RKO (cell line): ENCODE measurements at places on chromosomes 4 and X.

DNA sequence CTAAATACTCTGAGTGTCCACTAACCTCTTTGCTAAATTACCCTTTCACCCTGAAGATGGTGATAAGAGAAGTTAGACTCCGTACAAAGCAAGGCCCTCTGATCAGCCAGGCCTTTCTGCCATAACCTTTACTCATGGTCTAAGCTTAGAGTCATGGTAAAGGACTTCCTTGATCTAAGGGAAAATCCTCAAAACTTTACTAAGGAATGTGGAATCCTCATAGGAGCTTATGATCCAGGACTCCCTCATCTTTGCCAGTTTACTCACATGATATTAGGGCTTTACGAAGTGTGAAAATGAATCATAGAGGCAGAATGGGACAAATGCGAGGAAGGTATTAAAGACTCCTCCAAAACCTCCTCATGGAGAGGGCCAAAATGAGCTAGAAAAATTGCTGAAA lies 7.9 kb upstream of the FAM13A start:
- no peak for DNase-seq

- DNase-seq: no peak
Measured at GRCh38 chr4:101555341-101555880, 208.1 kb upstream of the PPP3CA start.

DNA sequence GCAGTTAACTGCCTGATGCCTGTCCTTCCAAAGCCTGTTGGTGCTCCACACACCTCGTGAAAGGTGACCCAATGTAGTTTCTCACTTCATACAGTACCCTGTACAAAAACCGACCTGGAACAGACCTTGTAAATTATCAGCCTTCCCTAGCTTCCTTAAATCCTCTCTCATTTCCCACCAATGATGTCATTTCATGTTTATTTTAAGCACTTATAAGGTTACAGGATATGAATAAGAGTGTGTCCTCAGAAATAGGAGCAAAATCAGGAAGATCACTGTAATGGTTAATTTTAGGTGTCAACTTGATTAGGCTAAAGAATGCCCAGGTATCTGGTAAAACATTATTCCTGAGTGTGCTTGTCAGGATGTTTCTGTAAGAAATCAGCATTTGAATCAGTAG lies 44.7 kb downstream of the TMEM150C start:
- no peak for DNase-seq

DNA sequence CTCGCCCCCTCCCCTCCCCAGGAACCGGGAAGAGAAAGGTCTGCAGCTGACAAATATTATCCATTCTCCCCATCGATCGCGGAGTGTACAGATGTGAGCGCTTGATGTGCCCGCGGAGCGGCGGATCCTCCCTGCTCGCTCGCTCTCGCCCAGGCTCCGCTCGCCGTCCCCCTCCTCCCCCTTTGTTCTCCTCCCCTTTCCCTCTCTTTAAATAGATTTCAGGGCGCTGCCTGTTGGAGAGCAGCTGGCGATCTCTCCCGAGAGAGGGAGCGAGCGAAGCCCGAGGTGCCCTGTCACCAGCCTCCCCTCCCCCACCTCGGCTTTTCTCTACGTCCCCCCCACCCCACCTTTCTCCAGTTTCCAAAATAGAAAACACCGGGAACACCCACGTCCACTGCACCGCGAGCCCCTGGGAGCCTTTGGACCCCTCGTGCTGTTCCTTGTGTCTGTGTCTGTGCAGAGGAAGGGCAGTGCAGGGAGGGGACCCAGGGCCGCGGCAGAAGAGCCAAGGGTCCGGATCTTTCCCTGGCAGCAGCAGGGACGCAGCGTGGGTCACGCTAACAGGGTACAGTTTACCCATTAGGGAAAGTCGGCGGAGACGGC lies 56.6 kb upstream of the BCOR start:
- DNase-seq: peak; percentile 59

GRCh38 chr4:110567214-110567613 lies 55.7 kb downstream of the PITX2 start:
- no peak for DNase-seq

DNA sequence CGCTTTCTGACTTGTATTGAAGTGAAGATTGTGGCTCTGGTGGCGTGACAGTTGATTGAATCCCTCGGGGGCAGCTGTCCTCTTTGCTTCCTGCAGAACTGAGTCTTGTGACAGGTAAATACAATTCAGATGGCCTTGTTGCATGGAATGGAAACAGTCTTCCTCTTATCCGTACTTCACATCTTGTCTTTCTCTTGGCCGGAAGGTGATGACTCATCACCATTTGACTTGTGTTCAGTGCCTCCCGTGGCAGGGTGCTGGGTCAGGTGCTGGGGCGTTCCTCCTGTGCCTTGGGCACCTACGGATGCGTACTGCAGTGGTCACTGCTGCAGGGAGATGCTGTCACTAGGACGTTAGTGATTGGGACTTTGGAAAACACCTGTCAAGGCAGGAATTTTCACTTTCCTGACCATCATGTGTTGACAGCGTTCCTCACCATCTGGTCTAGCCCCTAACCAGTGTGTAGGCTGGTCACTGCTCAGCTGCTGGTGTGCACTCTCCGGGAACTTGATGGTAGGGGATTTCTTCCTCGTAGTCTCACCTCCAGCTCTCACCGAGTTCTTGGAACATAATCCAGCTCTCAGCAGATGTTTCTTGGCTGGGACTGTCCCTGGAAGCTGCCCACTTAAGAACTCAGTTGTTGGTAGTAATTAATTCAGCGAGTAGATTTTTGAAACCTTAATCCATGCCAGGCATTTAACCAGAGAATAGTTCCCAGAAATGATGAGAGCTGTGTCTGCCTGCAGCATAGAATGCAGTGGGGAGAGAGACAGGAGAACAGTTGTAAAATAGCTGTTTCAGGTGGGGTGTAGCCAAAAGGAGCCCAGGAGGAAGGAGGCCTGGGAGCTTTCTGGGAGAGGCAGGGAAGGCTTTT lies 7.2 kb downstream of the TBC1D14 start:
- DNase-seq: no peak

- no peak for DNase-seq
Measured at GRCh38 chr4:39067451-39067850, 5.4 kb downstream of the KLHL5 start.

- DNase-seq: no peak
Measured at GRCh38 chr4:54661169-54661568, 3.4 kb downstream of the KIT start.

- no peak for DNase-seq
Measured at GRCh38 chr4:20682853-20683252, 17.4 kb upstream of the PACRGL start.

GRCh38 chrX:74218895-74219294 lies 85.1 kb upstream of the ZCCHC13 start:
- DNase-seq: no peak

- no peak for DNase-seq
Measured at GRCh38 chr4:147960971-147961370, 229.1 kb downstream of the ARHGAP10 start.

DNA sequence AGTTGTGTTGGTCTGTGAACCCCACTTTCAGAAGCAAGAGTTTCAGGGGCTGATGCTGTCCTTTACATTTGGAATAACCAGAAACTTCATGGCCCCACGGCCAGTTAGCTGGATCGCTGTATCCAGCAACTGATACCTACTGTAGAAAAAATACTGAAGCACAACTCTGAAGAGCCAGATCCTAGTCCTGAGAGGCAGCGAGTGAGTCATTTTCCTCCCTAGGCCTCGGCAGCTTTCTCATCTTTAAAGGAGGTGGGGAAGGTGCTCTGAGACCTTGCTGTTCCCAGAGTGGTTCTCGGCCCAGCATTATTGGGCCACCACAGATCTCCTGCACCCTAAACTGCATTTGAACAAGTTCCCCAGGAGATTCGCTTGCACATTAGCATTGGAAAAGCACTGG lies 63.2 kb downstream of the NHS start:
- DNase-seq: no peak

DNA sequence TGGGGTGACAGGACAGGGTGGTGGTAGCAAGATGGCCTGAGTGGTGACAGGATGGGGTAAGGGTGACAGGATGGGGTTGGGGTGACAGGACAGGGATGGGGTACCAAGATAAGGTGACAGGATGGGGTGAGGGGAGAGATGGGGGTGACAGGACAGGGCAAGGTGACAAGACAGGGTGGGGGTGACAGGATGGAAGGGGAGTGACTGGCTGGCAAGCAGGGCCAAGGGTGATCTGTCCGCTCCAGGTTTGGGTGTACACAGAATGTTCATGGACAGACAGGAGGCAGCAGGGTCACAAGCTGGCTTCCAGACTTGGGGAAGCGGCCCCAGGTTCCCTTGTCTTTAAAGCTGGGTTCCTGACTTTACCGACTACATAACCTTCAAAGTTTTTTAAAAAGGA lies 23.3 kb downstream of the RNF212 start:
- no peak for DNase-seq

DNA sequence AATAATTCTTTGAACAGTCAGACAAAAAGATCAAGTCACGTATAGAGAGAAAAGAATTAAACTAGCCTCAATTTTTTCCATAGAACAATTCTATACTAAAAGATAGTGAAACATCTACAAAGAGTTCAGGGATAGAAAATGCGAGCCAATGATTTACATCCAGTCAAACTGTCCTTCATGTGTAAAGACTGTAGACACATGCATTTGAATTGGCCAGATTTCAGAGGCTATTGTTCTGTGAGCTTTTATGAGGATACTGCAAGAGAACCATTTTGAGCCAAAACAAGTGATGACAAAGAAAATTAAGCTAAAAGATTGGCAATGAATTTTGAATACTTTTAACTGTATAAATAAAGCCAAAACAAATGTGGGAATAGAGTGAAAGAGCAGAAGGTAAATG lies 1230.3 kb downstream of the RPA4 start:
- no peak for DNase-seq

GRCh38 chr4:26020881-26021280 lies 106.9 kb downstream of the SMIM20 start:
- no peak for DNase-seq

GRCh38 chr4:7799736-7800135 lies 139.9 kb downstream of the AFAP1 start:
- DNase-seq: no peak

DNA sequence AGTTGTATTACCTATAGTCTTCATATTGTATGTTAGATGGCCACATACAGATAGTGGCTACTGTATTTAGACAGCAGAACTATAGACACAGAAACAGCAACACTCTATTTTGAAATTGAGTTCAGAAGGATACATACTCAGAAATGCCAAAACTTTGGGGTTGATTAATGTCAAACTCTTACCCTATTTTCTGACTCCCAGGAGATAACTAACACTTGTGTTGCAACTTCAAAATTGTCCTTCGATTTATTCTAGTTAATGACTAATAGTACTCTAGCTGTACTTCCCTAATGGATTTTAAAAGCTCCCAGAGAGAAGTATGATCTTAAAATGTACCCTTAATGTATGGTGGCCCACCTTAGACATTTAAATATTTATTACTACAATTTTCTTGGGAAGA lies 229.9 kb upstream of the UGT8 start:
- no peak for DNase-seq

GRCh38 chr4:4852591-4853362 lies 6.7 kb upstream of the MSX1 start:
- DNase-seq: no peak

- DNase-seq: no peak
Measured at GRCh38 chr4:188042191-188042590, 46.6 kb downstream of the ZFP42 start.

DNA sequence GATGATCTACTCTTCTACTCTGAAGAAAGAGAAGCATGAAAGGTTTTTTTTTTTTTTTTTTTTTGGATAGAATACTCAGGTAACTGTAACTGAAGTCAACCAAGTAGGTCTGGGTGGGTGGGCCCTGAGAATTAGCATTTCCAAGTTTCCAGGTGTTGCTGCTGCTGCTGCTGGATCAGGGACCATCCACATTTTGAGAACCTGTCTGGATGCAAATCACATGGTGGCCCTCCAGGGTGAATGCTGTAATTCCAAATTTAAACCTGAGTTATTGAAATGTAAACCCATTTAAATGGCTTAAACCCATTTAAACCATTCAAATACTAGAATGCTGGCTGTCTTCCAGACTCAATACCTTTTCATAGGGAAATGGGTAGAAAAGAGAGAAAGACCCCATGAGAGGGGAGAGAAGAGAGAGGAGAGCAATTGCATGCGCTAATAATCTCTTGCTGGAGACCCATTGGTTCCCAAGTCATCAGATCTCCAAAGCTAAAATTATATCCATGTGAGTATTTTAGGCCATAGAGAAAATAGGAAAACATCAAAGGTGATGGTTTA lies 17.6 kb downstream of the SUPT20HL1 start:
- DNase-seq: no peak

DNA sequence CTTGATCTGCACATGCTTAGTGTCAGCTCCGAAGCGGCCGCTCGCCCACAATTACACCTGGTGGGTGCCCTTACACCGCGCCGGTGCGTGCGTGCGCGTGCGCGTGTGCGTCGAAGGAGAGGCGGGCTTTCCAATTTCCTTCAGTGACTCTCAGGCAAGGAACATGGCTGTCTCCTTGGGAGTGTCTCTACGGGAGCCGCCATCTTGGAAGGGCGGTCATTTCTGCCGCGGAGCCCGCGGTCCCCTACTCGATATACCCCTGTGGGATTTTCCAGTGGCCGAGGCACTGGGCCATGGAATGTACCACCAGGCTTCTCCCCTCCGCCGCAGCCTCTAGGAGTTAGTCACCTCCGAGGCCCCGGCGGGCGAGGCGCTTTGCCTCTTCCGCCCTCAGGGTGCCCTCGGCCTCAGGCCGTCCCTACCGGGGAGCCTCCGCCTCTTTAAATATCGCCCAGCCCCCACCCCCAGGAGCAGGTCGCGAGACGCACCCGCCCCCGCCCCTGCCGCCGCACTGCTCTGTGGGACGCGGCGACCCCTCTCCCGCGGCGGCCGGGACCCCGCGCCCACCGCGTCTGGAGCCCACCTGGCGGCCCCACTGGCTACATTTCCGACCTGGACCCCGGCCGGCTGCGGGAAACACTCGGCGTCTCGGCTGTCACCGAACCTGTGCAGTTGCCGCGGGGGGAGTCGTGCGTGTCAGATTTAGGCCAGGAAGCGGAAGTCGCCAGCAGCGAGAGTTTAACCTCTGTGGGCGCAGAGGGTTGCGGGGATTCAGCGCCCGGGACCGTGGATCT lies at the start of gene ZNF41:
ZNF41 (minus strand) TSS at position 711 of the 794 bp plus-strand sequence. CDS start 15,741 bp downstream, outside the sequence.
- DNase-seq: peak; percentile 88

DNA sequence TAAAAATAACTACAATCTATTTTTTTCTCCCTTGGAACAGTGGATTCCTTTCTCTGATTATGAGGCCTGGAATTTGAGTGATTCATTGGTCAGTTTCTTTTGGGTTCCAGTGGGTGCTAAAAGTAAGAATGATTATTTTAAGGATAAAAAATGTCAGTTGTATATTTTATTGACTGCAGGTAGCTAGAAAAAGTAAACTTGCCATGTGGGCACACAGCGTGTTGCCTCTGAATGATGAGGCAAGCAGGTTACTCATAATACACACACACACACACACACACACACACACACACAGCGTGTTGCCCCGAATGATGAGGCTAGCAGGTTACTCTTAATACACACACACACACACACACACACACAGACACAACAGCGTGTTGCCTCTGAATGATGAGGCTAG lies 13.8 kb downstream of the GALNT7 start:
- DNase-seq: peak; percentile 58
